Hypothalamus (tissue), 51 donors: ENCODE measurements at places on chromosomes 6 and 20.

DNA sequence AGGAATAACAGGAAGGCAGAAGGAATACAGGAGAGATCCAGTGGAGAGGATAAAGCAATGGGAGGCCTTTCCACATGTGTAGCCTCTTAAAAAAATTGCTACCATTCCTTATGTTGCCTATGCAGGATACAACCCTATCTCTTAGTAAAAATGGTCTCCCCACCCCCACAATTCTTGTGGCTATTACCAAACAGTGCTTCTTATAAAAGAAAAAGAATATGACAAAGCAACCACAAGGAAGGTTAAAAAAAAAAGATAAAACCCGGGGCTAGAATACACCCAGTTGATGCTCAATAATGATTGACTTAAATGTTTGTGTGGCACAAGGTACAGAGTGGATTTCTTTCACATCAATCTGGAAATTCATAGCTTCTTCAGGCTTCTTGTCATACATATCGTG, 250.9 kb downstream of the HIVEP2 start:
- DNase-seq: no peak

DNA sequence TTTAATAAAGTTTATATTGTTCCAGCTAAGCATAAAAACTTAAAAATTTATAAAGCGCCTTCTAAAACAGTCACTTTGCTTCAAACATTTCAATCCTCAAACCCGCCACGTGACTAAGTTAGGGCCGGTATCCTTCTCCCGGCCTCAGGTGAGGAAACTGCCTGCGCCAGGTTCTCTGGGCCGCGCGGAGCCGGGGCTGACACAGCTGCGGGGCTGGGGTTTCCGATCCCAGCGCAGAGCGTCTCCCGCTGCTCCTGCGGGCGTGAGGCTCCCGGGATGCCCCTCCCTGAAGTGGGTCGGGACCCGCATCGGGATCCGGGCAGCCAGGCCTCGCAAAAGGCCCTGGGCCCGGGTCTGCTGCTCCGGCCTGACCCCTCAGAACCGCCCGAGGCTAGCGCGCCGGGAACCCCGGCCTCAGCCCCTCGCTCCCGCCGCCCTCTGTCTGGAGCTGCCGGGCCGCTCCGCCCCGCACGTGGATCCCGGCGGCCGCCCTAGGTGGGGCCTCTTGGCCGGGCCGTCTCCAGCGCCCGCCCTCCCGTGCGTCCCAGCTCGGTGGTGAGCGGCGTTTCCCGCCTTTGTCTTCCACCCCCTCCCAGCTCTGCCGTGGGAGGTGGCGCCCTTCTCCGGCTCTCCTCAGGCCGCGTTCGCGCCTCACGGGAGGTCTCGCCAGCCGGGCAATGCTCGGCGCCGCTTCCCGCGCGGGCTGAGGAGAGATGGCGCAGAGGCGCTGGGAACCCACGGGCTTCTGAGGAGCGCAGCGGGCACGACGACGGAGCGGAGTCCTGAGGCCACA, 267.9 kb downstream of the DLL1 start:
- DNase-seq: no peak

- DNase-seq: peak; percentile 12
Observed at GRCh38 chr20:13856354-13856753, 71.5 kb downstream of the NDUFAF5 start.

GRCh38 chr20:5674176-5674660, 76.0 kb upstream of the SHLD1 start:
- DNase-seq: no peak

- DNase-seq: no peak
Observed at GRCh38 chr6:134676307-134677281, 273.3 kb downstream of the ALDH8A1 start.
